ENCODE measurements at places on chromosomes 1 and 21. TPM values are rescaled to one million over a fixed set of nuclear protein-coding genes. Genes with fewer than 3 reads are reported as not detected.

GRCh38 chr1:112982853-112983536, 27.0 kb upstream of the SLC16A1 start:
- no peak overlapping the region for H3K4me3 ChIP-seq
- no peak for DNase-seq
- no peaks in the 10 kb centered on the region for H3K36me3 ChIP-seq
- peak overlapping the region; percentile 87 for H3K27ac ChIP-seq
- H3K27me3 ChIP-seq, result no peaks in the 10 kb centered on the region

- no peak for DNase-seq
- H3K36me3 ChIP-seq, result no peaks in the 10 kb centered on the region
- no peak overlapping the region for H3K4me3 ChIP-seq
- no peak overlapping the region for H3K27ac ChIP-seq
Observed at GRCh38 chr1:208461680-208462079, 217.5 kb upstream of the PLXNA2 start.

GRCh38 chr1:229730573-229730972, 104.5 kb downstream of the URB2 start:
- H3K27ac ChIP-seq, result no peak overlapping the region
- no peaks in the 10 kb centered on the region for H3K27me3 ChIP-seq
- no peaks in the 10 kb centered on the region for H3K36me3 ChIP-seq

DNA sequence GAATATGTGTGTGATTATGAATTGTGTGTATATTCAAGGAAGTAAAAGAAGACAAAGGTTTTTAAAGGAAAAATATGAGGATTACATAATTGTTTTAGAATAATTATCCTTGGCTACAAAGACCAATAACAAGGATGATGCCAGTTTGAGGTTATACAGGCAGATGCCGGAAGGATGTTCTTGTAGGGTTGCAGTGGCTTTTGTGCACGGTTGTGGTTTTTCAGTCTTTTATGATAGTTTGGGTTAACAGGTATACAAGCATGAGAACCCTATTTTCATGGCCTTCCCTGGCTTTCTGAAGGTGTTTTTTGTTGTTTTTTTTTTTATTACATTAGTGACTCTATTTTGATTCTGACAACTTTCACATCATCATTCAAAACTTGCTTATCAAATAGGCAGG, 4.9 kb downstream of the CR2 start:
- no peaks in the 10 kb centered on the region for H3K4me1 ChIP-seq
- no peak overlapping the region for H3K27ac ChIP-seq
- H3K4me3 ChIP-seq, result no peak overlapping the region
- no peaks in the 10 kb centered on the region for H3K36me3 ChIP-seq
- DNase-seq, result no peak

DNA sequence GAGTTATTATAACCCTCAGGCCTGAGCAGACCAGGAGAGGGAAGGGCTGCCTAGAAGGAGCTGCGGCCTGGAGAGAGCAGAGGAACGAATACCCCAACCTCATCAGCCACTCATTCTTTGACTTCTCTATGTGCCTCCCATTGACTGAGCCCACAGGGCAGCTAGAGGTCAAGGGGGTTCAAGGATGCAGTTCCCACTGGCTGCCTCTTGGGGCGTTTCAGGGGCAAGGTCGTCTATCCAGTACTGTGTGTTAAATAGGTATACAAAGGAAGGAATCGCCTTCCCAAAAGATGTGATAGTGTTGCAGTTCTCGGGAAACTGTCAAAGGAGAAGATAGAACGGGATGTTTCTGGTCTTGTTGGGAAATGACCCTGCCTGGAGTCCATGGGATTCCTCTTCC, 250.6 kb downstream of the PRDM2 start:
- H3K27ac ChIP-seq, result peak overlapping the region; percentile 73
- no peaks in the 10 kb centered on the region for H3K27me3 ChIP-seq
- peak; percentile 26 for DNase-seq
- H3K4me3 ChIP-seq, result no peak overlapping the region
- H3K4me1 ChIP-seq, result no peaks in the 10 kb centered on the region

- no peaks in the 10 kb centered on the region for H3K4me1 ChIP-seq
- DNase-seq, result no peak
- no peaks in the 10 kb centered on the region for H3K27me3 ChIP-seq
- H3K27ac ChIP-seq, result no peak overlapping the region
- no peak overlapping the region for H3K4me3 ChIP-seq
- no peaks in the 10 kb centered on the region for H3K36me3 ChIP-seq
Observed at GRCh38 chr1:209601809-209602657, 18.5 kb downstream of the CAMK1G start.

The ATP1A4 gene
- not detected for total RNA-seq

DNA sequence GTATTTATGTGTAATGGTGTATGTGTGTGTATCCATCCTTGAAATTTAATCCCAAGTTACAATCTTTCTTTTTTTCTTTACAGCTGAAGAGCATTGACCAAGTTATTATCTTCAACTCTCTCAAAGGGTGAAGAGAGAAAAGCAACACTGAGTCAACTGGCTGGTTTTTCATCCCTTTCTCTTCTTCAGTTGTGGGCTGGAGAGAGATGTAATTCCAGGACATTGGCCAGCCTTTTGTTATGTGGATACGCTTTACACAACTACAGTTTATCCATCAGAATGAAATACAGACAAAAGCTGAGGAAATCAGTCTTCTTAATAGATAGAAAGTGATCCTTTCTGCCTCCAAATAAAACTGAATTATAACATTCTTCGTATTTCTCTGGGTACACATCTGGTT, 357.0 kb upstream of the NCAM2 start:
- DNase-seq, result no peak
- H3K4me3 ChIP-seq, result no peak overlapping the region
- H3K27ac ChIP-seq, result no peak overlapping the region
- H3K36me3 ChIP-seq, result no peaks in the 10 kb centered on the region
- no peaks in the 10 kb centered on the region for H3K27me3 ChIP-seq

GRCh38 chr1:203601716-203602309, 24.8 kb upstream of the ATP2B4 start:
- H3K4me1 ChIP-seq, result no peaks in the 10 kb centered on the region
- H3K36me3 ChIP-seq, result no peaks in the 10 kb centered on the region
- H3K4me3 ChIP-seq, result no peak overlapping the region
- no peak for DNase-seq
- no peaks in the 10 kb centered on the region for H3K27me3 ChIP-seq

DNA sequence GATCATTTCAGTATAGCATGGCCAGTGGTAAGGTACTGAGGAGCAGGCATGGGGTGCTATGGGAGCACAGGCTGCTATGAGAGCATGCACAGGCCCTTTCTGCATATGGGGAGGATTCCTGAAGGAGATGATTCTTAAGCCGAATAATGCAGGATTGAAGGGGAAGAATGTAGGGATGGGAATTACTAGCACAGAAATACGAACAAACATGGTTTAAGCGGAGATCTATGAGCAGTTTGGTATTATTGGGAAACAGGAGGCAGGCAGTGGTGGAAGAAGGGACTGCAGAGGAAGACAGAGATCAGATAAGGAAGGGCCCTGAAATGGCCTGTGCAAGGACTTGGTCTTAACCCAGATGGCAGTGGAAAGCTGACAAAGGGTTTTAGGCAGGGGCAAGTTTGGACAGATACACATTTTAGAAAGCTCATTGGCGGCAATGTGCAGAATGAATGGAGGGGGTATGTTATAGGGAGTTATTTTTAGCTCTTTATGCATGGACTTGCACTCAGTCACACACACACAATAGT, 1.7 kb downstream of the OSCP1 start:
- DNase-seq, result no peak
- H3K27ac ChIP-seq, result no peak overlapping the region
- H3K4me1 ChIP-seq, result no peaks in the 10 kb centered on the region
- no peak overlapping the region for H3K4me3 ChIP-seq
- no peaks in the 10 kb centered on the region for H3K27me3 ChIP-seq

The ST6GALNAC5 gene
- 1.9 TPM for total RNA-seq

The VSIG8 gene
- total RNA-seq, result not detected

DNA sequence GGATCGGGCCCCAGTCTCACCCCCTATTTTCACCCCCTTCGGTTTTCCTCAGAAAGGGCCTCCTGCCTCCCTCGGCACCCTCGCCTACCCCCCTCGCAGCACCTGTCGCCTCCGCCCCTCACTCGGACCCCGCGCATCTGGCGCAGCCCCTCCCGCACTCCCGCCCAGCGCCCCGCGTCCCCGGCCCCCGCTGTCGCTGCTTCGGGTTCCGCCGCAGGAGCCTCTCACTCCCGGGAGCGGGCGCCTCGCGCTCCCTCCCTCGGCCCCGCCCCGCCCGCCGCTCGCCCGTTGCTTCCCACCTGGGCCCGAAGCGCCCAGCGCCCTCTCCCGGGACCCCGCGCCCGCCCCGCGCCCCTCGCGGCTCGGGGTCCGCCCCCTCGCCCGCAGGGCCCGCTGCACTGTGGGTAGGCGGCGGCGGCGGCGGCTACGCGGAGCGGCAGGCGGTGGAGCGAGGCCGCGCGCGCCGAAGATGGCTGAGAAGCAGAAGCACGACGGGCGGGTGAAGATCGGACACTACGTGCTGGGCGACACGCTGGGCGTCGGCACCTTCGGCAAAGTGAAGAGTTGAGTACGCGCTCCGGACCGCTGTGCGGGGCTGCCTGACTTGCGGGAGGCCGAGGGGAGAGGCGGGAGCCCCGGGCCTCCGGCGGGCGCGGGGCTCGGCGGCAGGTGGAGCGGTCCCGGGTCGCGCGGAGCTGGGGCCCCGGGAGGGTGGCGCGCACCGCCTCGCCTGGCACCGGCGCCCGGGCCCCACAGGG, at the start of gene PRKAA2:
TSS of gene PRKAA2 (plus strand) at position 396 of the 758 bp plus-strand sequence. CDS start at position 470, 74 bp downstream.
- no peak for DNase-seq
- H3K4me3 ChIP-seq, result peak within 1 kb of the TSS; percentile 69
- H3K36me3 ChIP-seq, result no peaks in the 10 kb centered on the region
- H3K27ac ChIP-seq, result peak within 1 kb of the TSS; percentile 85
- no peaks in the 10 kb centered on the region for H3K4me1 ChIP-seq

The ANGPTL7 gene
- total RNA-seq, result 4.8 TPM

The SLC6A9 gene
- total RNA-seq, result 1.6 TPM

GRCh38 chr1:188668083-188668482, 1809.6 kb downstream of the BRINP3 start:
- DNase-seq, result no peak
- H3K4me3 ChIP-seq, result no peak overlapping the region
- H3K27ac ChIP-seq, result no peak overlapping the region
- H3K27me3 ChIP-seq, result no peaks in the 10 kb centered on the region
- no peaks in the 10 kb centered on the region for H3K36me3 ChIP-seq

DNA sequence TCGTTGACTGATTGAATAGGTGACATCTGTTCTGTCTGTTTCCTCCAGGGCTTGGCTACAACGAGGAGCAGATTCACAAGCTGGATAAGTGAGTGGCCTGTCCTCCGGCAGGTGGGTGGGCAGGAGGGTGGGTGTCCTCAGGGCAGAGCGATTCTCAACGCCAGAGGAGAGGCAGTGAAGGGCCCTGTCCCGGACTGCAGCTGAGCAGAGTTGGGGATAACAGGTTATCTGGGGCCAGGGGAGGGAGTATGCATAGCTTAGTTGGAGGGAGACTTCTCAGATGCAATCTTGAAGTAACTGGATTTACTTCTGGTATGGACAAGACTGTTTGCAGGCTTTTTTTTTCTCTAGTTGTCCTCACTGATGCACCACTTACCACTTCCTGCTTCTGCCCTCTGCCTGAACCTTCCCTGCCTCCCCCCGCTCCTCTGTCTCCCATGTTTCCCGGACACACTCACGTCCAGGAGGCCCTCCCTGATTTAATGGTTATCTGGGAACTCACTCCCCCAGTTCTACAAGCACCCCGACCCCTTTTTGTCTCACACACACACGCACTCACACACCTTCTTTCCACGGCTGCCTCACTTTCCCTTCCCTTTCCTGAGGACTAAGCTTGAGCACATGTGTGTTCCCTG, 16.4 kb upstream of the RASSF5 start:
- no peak for DNase-seq
- no peak overlapping the region for H3K4me3 ChIP-seq
- no peaks in the 10 kb centered on the region for H3K36me3 ChIP-seq
- H3K4me1 ChIP-seq, result no peaks in the 10 kb centered on the region
- no peak overlapping the region for H3K27ac ChIP-seq

DNA sequence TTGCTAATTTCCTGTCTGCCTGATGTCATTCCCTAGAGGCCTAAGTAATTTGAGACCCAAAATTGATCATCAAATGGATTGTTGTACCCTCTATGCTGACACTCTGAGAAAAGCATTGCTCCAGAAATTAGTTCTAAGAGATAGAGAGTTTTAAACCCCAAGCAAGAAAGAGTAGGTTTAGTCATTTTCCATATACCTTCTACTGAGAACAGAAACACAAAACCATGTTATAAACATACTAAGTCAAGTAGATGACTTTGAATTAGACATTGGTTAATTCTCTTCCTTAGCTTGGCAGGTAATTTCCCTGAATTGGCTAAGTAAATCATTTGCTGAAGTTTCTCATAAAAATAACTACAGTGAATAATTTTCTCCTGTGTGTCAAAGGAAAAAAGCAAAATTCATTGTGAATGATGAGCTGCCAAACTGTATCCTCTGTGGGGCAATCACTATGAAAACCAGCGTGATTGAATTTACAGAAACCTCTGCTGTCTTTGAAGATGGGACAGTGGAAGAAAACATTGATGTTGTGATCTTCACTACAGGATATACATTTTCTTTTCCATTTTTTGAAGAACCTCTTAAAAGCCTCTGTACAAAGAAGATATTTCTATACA, 20.1 kb downstream of the FMO4 start:
- no peak overlapping the region for H3K4me3 ChIP-seq
- H3K36me3 ChIP-seq, result no peaks in the 10 kb centered on the region
- H3K27ac ChIP-seq, result no peak overlapping the region

The ATAD3C gene
- 1.4 TPM for total RNA-seq

The PTGER3 gene
- 4.6 TPM for total RNA-seq

The TNN gene
- total RNA-seq, result 0.63 TPM

DNA sequence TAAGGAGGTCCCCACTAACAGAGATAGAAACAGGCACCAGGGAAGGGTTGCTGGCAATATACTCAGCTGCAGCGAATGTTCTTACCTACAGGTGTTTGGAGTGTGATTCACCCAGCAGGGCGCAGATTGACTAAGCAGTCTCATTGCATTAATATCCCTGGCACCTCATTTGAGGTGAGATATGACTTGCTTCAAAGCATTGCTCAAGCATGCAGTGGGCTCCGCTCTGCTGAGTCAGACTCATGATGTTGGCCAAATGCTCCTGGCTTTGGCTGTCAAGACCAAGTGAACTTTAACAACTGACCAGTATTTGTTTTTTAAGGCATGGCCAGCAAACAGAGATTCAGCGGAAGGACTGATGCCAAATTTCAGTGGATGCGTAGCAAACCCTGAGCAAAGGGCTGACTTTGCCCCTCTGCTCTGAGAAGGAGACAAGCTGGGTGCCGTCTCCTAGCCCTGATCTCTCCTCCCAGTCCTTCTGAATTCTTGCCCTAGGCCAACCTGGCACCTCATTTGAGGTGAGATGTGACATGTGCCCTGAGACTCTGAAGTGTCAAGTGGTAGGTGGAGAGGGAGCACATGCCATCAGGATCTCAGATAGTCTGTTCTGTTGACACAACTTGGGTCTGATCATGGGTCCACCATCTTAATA, 187.1 kb upstream of the COA6 start:
- no peak overlapping the region for H3K4me3 ChIP-seq
- peak; percentile 52 for DNase-seq
- H3K36me3 ChIP-seq, result no peaks in the 10 kb centered on the region
- no peaks in the 10 kb centered on the region for H3K4me1 ChIP-seq
- no peak overlapping the region for H3K27ac ChIP-seq

GRCh38 chr1:33322870-33323585, 2.1 kb upstream of the A3GALT2 start:
- H3K27me3 ChIP-seq, result no peaks in the 10 kb centered on the region
- H3K27ac ChIP-seq, result no peak overlapping the region
- DNase-seq, result no peak

Data from right atrium auricular region (tissue), 2 donors.